Fibroblast of mammary gland (primary cell): ENCODE measurements at places on chromosomes 2 and 18.

DNA sequence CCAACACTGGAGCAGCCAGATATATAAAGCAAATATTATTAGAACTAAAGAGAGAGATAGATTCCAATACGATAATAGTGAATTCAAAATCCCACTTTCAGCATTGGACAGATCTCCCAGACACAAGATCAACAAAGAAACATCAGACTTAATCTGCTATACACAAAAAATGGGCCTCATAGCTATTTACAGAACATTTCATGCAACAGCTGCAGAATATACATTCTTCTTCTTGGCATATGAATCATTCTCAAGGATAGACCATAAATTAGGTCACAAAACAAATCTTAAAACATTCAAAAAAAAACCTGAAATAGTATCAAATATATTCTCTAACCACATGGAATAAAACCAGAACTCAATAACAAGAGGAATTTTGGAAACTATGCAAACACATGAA, 23.8 kb upstream of the BAZ2B start:
- DNase-seq = no peak

DNA sequence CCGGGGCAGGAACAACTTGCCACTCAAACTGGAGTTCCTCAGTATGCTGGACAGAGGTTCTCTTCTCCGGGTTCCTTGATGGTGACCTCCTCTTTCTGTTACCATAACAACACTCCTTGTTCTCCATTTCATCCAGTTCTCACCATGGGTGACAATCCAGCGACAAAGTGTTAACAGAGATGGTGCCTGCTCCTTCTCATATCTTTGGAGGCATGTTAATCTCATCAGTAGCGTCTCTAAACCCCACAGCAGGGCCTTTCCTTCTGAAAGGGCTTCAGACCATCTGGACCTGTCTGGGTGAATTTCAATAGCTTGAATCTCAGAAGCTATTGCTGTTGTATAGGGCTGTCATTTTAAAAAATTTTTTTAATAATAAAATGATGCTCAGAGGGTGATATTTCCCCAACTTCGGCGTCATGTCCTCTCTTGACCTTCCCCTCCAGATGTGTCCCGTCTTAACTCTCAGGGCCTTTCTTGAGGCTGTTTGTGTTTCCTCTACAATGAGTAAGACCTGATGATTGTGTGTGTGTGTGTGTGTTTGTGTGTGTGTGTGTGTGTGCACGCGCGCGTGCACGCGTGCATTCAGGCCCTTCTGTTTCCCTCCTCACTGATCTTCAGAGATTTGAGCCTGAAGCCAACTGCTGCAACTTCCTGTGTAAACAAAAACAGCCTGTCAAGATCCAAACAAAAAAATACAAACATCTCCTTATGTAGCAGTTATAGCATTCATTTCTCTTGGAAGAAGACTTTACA, 24.3 kb upstream of the CETN1 start:
- no peak for DNase-seq

DNA sequence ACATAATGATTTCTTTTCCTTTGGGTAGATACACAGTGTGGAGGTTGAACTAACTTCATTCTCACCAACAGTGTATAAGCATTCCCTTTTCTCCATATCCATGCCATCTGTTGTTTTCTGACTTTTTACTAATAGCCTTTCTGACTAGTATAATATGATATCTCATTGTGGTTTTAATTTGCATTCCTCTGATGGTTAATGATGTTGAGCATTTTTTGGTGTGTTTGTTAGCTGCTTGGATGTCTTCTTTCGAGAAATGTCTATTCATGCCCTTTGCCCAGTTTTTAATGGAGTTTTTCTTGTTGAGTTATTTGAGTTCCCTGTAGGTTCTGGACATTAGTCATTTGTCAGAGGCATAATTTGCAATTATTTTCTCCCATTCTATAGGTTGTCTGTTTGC, 59.8 kb downstream of the MARCHF4 start:
- DNase-seq = peak; percentile 12

DNA sequence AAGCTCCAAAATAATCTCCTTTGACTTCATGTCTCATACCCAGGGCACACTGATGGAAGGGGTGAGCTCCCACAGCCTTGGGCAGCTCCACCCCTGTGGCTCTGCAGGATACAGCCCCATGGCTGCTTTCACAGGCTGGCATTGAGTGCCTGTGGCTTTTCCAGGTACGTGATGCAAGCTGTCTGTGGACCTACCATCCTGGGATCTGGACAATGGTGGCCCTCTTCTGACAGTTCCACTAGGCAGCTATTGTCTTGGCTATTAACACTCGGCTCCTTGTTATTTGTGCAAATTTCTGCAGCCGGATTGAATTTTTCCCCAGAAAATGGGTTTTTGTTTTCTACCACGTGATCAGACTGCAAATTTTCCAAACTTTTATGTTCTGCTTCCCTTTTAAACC, 634.2 kb downstream of the TSN start:
- no peak for DNase-seq

DNA sequence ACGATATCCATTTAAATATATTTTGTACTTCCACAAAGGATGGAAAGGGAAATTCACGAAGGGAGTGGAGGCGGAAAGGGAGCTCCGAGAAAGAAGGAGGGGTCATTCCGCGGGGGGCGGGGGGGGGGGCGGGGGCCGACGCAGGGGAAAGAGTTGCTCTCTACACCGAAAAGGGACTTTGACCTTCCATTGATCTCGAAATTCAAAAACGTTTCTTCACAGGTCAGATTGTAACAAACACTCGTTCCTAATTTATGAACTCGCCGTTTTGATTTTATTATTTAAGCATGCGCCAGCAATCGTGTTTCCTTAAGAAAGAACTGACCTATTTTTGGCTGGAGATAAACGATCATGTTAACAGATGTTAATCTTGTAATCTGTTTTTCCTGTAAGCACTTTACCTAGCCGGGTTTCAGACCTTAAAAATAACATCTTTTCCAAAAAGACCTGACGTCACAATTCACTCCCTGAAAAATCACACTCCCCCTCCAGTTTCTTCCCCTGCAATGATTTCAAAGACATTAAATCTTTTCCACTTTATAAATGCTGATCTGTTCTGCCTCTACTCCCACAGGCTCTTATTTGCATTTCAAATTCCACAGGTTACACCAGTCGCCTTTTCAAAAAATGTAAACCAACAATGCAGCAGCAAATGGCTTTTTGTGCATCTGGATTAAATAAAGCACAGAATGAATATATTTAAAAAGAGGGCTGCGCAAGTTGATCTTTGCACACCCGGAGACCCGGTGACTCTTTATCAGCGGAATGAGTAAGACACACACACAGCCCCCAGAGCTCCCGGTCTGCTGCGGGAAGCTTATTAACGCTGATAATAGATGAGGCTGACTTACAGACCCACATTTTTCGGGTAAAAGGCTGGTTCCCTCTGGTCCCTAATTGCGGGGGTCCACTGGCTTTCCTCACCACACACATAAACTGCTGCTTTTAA, 1.6 kb downstream of the ZNF516 start:
- DNase-seq = peak; percentile 72

DNA sequence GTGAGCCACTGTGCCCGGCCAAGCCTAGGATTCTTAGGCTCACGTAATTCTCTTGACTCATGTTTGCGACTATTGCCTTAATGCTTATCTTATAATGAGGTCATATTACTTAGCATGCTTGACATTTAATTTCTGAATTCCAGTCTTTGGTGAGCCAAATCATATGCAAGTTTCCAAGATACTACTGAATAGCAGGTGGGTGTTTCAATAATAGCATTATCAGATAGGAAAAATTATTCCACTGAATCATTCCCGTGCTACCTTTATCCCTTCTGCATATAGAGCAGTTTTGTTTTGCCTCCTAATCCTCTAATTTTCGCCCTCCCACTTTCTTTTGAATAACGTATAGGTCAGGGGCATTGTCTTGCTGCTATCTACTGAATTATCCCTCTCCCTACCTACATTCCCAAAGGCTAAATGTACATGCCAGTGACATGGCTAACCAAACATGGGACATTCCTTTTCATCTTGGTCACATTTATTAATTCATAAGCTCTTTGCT, 4.9 kb downstream of the DAW1 start:
- DNase-seq = peak; percentile 67

DNA sequence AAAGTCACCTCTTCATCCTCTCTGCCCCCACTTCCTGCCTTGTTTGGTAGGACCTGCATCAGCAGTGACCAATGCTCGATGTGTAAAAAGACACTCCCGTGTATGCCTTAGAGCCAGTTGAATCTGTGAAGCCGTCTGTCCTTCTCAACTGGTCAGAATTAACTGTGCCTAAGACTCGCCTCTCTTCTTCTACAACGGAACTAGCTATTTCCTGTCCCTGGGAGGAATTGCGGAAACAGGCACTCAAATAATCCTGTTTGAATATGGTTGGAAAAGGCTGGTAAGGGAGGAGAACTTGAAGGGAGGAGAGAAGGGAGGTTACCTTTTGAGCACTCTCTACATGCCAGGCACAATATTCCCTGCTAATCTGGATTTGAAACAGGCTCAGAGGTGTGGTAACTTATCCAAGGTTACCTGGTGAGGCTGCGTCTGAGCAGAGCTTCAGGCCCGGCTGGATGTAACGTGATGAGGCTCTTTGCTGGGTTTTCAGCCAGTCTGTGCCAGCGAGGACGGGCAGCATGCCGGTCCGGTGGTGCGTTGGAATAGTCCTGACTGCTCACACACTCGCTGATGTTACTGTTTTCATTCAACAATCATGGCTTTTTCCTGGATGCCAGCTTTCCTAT, 127.0 kb downstream of the FAM168B start:
- no peak for DNase-seq
